Heart right ventricle (tissue), 16 donors: ENCODE measurements at places on chromosomes 12 and 14. TPM values are rescaled to one million over a fixed set of nuclear protein-coding genes. Genes with fewer than 3 reads are reported as not detected.

GRCh38 chr14:79278798-79279644 is 932.3 kb downstream of the DIO2 start:
- peak; percentile 32 for DNase-seq

DNA sequence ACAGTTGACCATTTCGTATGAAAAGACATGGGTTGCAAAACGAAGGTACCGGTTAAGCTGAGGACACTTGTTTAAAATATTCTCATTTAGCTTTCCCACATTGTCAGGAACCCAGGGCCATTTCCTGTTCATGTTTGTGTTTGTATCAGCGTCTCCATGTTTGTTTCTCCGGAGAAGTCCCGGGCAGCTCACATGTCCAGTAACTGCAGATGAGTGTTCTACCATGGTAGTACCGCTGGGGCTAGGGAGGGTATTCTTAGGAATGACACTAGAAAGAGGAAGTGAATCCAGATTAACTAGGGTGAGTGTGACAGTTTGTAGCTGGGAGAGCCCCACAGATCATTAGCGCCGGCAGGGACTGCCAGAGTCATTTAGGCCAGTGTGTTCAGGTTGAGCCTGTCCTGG is 50.0 kb upstream of the EVL start:
- DNase-seq, result no peak

The LRIG3 gene
- 8.3 TPM for total RNA-seq

DNA sequence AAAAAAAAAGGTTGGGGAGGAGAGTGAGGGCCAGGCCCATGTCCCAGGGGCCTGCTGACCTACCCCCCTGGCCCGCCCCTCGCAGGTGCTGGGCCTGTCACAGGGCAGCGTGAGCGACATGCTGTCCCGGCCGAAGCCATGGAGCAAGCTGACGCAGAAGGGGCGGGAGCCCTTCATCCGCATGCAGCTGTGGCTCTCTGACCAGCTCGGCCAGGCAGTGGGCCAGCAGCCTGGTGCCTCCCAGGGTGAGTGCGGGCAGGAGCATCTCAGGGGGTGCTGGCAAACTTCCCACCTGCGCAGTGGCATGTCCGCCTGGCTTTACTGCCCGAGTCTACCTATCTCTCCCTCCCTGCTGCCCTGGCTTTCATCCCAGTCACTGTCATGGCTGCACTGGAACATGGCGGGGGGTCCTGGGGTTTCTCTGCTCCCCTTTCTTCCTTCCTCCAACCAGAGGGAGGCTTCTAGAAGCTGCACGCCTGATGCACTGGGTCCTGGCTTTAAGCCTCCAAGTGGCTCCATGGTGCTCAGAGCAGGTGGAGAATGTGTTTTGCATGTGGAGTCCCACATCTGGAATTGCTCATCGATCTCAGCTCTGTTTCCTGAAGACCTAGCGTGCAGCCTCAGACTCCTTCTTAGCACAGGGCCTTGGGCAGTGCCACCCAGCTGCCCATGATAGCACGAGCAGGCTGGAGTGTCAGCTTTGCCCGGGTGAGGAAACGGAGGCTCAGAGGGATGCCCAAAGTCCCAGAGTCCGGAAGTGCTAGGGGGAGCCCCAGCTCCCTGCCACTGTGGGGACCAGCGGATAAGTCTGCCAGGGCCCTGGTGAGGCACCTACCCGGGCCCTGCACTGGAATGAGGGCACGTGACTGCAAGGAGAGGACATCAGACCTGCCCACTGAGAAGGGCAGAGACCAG is 46.3 kb downstream of the PHETA1 start:
- peak; percentile 42 for DNase-seq

DNA sequence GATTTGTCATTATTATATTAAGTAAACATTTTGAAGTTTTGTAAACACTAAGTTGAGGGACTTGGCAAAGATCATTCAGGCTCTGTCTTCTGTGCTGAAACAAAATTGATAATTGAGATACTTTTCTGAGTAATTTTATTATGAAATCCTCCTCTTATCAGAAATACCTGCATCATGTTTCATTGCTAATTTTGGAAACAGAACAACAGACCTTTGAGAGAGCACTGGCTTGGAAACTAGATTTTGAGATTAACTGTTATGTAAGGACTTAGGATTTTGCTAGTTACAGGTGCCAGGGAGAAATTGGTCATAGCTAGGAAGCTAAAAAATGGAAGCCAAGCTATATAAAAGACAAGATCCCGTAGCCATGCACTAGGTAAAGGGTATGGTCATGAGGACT is 201.7 kb upstream of the DCN start:
- no peak for DNase-seq

The NR4A1 gene
- 94.3 TPM for total RNA-seq
